ENCODE measurements at places on chromosomes 16 and 17. TPM values are rescaled to one million over a fixed set of nuclear protein-coding genes. Genes with fewer than 3 reads are reported as not detected.

DNA sequence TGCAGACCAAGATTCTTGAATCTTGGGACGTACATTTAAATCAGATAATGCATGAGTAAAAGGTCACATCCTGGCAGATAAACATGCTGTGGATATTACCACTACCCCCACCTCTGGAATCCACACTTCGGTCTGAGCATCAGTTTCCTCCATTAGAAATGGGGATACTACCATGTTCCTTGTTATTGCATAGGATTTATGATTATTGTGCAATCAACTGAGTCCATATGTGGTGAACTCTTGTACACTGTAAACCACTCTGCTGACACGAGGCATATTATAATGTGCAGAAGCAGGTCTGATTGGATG is 108.7 kb downstream of the VAT1L start:
- DNase-seq, result no peak

GRCh38 chr17:40903129-40903847 is 18.2 kb upstream of the KRT20 start:
- DNase-seq, result no peak

- no peak for DNase-seq
These were observed 66.9 kb downstream of the CHD9 start for GRCh38 chr16:53121661-53122060.

GRCh38 chr17:79120259-79120658 is 45.6 kb downstream of the ENGASE start:
- no peak for DNase-seq

GRCh38 chr17:66813296-66813695 is 21.6 kb upstream of the CACNG5 start:
- no peak for DNase-seq

DNA sequence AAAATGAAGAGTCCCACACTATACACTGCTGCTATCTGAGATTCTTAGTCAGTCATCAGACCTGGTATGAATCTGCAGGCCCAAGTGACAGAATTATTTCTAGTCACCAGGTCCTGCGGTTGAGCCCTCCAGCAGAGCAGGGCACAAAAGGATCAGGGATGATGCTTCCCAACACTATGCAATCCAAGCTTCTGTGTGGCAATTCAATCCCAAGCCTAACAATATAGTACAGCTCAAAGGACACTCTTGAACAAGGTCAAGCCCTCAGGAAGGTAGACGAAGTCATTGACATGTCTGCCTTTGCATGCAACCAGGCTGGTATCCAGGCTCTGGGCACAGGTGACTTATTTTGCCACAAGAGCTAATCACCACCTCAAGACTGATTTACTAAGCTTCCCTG is 5.8 kb downstream of the DCUN1D3 start:
- DNase-seq, result no peak

GRCh38 chr17:81573794-81574642 is 21.9 kb upstream of the FAAP100 start:
- no peak for DNase-seq

DNA sequence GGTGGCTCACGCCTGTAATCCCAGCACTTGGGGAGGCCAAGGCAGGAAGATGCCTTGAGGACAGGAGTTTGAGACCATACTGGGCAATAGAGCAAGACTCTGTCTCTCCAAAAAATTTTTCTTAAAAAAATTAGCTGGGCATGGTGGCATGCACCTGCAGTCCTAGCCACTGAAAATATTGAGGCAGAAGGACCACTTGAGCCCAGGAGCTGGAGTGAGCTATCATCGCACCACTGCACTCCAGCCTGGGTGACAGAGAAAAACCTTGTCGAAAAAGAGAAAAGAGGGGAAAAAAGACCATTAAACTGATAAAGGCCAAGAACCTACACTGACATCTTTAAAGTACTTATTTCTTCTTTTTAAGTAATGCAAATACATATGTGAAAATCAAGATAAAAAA is 53.4 kb upstream of the ITGA2B start:
- no peak for DNase-seq

Gene CDRT15L2
- not detected for total RNA-seq

Gene CES1
- 10.1 TPM for total RNA-seq

Gene DNASE1L2
- total RNA-seq, result 0.74 TPM

Gene ABCC3
- total RNA-seq, result 47.6 TPM

Gene GTF3C1
- 133 TPM for total RNA-seq

Gene C16orf87
- 7.9 TPM for total RNA-seq

Gene TBX2
- total RNA-seq, result 9.8 TPM

Gene ITGAX
- total RNA-seq, result 4.4 TPM

All from vagina (tissue), 2 donors.